Esophagus muscularis mucosa (tissue), 4 donors: ENCODE measurements at places on chromosomes 5 and 9. TPM values are rescaled to one million over a fixed set of nuclear protein-coding genes. Genes with fewer than 3 reads are reported as not detected.

DNA sequence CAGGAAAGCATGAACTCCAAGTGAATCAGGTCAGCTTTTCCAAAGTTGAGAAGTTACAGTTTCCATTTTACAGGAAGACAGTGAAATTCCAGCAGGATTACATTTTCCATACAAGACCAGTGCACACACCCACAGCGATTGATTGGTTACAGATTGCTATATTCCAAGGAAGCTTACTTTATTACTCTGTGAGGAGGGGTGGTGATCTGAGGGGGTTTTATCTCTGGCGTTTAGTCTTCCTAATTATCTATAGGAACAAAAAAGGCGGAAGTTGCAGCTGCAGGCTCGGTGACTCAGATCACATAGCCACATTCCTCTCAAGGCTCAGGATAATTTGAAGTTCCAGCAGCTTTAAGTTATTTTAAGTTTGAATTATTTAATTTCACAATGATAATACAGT is 450.4 kb upstream of the NMUR2 start:
- no peaks in the 10 kb centered on the region for H3K36me3 ChIP-seq
- no peaks in the 10 kb centered on the region for H3K27me3 ChIP-seq
- H3K4me3 ChIP-seq = no peak overlapping the region
- H3K4me1 ChIP-seq = no peaks in the 10 kb centered on the region

- no peak for DNase-seq
- no peak overlapping the region for H3K27ac ChIP-seq
- no peak overlapping the region for H3K4me3 ChIP-seq
Measured at GRCh38 chr9:6716766-6717165, 41.0 kb upstream of the KDM4C start.

- H3K27me3 ChIP-seq = peaks cover 29% of the 10 kb centered on the region
- peaks cover 16% of the 10 kb centered on the region for H3K4me1 ChIP-seq
- H3K36me3 ChIP-seq = no peaks in the 10 kb centered on the region
- DNase-seq = no peak
Measured at GRCh38 chr5:73306078-73306719, 133.2 kb downstream of the TMEM174 start.

- no peak overlapping the region for H3K4me3 ChIP-seq
- no peak overlapping the region for H3K27ac ChIP-seq
- no peak for DNase-seq
- no peaks in the 10 kb centered on the region for H3K27me3 ChIP-seq
- H3K36me3 ChIP-seq = no peaks in the 10 kb centered on the region
- H3K4me1 ChIP-seq = no peaks in the 10 kb centered on the region
Measured at GRCh38 chr5:24353016-24353415, 291.8 kb downstream of the CDH10 start.

The CNTNAP3 gene
- 63.9 TPM for total RNA-seq
